ENCODE measurements at places on chromosomes 5 and 9.

GRCh38 chr9:5492965-5493678 lies 17.2 kb upstream of the PDCD1LG2 start:
- no peak for DNase-seq

DNA sequence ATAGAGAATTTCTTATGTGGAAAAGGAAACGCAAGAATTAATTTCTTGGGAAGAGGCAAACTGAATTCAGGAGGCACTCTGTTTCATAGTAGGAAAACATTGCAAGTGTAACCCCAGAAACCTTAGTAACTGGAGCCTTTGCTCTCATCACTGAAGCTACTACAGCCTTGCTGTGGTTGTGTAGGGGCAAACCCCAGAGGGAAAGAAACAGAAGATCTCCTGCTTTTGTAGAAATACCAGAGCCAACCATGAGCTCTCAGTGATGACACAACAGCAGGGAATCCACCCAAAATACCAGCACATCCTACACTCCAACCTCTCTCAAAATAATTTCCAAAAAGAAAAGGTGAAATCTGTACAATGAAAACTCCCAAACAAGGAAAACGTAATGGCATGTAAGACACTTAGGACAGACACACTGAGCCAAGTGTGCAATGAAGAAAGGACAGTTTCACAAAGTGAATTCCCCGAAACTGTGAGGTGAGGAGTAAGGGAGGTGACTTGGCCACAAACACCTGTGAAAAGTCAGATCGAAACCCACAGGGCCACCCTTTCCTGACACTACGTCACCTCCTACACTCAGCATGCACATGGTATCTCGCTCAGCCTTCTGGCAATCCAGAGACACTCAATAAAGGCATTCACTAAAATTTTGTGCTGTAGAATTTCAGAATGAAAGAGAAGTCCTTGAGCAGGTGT lies 8.5 kb upstream of the ACSL6 start:
- no peak for DNase-seq

DNA sequence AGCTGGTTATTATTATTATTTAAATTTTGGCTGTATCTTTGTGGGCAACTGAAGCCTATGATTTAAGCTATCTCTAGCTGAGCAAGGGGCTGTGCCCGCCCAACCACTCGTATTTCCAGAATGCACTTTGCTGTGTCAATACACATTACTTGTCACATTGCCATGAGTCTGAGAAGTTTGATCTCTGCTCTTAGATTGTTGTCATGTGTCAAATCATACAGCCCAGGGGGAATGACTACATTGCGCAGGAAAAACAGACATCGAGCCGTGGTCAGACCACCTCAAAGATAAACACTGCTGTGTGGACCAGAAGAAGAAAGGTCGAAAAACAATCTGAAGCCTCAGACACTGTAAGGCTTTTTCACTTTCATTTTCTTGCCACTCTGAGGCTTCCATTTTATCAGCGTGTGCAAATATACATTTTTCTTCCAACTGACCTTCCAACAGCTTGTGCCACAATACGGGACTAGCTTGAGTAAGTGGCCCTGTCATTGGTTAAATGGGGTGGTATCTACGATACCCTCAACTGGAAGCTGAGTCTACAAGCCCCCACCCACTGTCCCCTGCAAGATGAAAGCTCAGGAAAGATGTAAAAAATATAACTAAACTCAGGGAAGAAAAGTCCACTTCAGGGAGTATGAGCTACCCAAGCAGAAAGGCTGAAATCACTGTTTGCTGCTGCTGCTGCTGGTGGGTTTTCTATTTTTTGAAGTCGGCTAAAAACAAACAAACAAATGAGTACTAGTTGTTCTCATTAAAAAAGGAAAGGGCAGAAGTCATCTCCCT lies 603.0 kb downstream of the BNC2 start:
- DNase-seq = peak; percentile 45

DNA sequence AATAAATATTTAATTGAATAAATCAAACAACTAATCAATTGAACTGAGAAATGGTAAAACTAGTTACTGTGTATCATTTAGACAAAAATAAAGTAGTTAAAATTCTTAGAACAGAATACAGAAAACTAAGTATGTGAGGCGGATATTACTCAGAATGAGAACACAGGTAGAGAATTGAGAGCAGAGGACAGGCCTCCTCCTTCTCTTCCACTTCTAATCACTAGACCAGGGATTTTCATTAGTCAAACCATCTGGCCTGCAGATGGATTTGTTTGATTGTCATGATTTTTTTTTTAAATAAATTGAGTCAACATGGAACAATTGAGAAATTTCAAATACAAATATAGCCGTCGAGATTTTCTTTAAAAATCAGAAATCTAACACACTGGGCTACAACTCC lies 198.6 kb upstream of the HMHB1 start:
- DNase-seq = no peak

- no peak for DNase-seq
Observed at GRCh38 chr5:68459093-68459809, 243.7 kb downstream of the PIK3R1 start.

- DNase-seq = peak; percentile 51
Observed at GRCh38 chr5:20248118-20248517, 260.1 kb upstream of the CDH18 start.

DNA sequence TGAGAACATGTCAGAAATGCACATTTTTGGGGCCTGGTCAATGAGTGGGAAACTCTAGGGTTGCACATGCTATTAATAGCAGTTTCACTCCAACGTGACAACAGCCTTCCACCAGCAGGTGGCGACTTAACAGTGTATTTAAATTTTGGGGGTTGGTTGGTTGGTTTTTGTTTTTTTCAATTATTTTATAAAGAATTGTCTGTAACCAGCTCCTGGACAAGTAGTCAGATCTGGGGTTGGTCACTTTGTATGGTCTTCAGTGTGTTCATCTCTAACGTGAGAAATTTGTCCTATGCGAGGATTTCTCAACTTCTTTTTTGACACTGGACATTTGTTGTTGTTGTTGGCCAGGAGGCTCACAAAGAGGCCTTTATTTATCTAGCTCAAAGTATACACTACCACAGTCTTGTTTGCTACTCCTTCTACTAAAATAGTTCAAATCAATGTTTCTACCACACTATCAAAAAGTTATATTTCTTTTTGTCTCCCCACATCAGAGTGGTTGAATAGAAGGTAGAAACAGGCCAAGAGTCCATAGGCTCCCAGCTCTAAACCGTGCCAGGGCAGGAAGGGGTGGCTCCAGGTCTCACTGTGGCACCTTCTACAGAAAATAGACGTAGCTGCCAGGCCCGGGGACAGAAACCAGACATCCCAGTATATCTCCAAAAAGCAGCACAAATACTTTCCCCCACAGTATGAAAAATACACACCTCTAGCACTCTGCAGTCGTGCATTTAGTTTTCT lies 110.4 kb downstream of the TRPM6 start:
- DNase-seq = peak; percentile 45

- DNase-seq = no peak
Observed at GRCh38 chr9:19456426-19456825, 47.6 kb downstream of the ACER2 start.

DNA sequence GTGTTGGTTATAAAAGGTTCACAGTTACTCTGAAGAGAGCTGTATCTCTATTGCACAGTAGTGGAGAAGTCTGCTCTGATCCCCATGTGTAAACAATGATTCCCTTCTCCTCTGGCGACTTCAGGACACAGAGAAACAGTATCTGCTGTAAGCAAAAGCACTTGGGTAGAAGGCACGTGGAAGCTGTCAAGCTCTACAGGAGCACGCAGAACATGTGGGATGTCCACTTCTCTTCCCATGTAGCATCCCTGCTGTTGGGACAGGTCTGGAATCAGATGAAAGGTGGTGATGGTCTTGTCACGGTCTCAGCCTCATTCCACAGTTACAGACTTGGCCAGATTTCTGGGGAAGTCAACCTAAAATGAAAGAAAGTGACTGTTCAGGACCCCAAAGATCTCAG lies 9.4 kb upstream of the MAPK9 start:
- no peak for DNase-seq

DNA sequence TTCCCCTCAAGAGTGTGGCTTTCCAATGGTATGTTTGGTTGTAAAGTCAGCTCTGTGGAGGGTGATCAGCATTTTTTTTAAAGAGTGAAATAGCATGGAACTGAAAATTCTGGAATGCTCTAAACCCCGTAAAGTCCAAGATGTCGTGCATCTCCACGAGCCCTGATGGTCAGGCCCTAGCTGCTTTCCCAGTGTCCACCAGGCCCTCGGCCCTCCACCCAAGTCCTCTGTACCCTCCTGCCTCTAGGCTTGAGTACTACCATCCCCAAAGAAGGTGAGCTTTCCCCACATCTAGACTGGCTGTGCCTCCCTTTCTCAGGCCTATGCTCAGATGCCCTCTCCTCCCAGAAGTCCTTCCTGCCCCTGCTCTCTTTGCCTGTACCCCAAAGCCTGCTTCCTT lies 280.3 kb downstream of the GADD45G start:
- DNase-seq = no peak

DNA sequence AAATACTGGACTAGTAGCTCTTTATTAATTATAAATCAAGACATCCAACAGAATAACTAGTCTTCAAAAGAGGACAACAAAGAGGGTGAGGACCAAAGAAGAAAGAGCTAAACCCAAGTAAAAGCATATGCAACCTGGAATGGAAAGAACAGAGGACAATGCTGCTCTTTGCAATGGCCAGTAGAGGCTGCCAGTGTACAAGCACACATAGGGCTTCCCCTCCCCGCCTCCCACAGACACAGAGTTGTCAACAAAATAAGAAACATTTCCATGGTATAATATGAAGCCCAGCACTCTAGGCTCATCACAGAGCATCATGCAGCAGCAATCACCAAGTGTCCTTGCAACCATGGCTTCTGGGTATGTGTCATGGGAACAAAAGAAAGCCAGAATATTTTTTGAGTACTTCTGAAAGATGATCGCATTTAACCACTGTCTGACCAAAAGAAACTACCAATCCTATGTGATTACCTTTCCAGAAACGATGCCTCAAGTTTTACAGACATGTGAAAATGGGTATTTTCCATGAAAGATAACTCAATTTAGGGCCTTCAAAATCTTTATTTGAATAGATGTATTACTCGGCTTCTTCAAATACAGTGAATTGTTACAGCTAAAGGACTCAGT lies 58.1 kb downstream of the RFX3 start:
- peak; percentile 68 for DNase-seq

DNA sequence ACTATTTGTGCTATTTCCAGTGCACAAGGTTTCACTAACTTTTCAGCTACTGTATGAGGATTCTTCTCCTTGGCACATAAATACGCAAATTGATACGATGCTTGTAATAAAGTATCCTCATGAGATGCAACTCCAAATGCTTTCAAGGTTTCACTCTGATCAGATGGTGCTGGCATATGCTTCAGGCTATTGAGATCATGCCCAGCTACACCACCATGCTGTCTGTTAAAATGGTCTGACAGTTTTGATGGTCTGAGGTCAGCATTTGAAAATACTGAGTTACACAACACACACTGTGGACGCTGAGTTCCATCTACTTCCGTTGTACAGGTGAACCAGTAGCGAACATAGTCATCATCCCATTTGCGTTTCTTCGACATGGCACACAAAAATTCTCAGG lies 4.7 kb downstream of the FAM200C start:
- DNase-seq = no peak

- DNase-seq = peak; percentile 5
Observed at GRCh38 chr9:71223953-71224538, 102.6 kb upstream of the TRPM3 start.

GRCh38 chr9:11374926-11375325 lies 762.1 kb upstream of the PTPRD start:
- no peak for DNase-seq

GRCh38 chr5:74441616-74442015 lies 198.9 kb downstream of the ENC1 start:
- DNase-seq = no peak

DNA sequence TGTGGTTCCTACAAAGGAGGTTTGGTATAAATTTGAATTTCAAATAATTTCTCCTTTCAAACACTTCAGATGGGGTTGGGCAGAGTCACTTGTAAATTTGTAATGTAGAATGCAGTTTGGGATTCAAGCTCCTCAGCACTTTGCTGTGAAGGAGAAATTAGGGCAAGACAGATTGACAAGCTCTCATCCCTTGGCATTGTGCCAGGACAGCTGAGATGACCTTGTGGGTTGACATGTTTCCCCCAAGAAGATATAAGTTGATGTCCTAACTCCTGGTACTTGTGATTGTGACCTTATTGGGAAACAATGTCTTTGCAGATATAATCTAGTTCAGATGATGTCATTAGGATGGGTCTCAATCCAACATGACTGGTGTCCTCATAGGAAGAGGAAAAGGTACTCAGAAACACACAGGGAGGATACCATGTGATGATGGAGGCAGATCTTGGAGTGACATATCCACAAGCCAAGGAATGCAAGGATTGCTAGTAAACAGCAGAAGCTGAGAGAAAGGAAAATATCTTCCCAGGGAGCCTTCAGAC lies 408.3 kb downstream of the MED10 start:
- DNase-seq = no peak

- DNase-seq = no peak
Observed at GRCh38 chr5:58844395-58844794, 261.5 kb downstream of the RAB3C start.

GRCh38 chr5:72486371-72486770 lies 20.8 kb downstream of the ZNF366 start:
- DNase-seq = no peak

DNA sequence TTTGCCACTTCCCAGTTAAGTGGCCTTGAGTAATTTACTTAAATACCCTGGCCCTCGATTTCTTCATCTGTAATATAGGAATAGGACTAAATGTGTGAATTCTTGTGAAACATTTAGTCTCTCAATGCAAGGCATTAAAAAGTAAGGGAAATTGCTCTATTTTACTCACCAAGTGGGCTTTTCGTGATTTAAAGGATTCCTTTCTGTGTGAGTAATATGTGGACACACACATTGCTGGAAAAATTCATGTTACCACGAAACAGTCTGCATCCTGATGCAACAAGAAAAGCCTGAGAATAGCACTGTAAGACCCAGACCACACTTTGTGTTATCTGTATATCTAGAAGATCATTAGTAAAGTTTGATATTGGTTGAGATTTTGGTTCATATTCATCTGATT lies 1243.0 kb upstream of the CDH9 start:
- peak; percentile 43 for DNase-seq

- DNase-seq = peak; percentile 65
Observed at GRCh38 chr9:84315278-84315877, 25.2 kb downstream of the SLC28A3 start.

DNA sequence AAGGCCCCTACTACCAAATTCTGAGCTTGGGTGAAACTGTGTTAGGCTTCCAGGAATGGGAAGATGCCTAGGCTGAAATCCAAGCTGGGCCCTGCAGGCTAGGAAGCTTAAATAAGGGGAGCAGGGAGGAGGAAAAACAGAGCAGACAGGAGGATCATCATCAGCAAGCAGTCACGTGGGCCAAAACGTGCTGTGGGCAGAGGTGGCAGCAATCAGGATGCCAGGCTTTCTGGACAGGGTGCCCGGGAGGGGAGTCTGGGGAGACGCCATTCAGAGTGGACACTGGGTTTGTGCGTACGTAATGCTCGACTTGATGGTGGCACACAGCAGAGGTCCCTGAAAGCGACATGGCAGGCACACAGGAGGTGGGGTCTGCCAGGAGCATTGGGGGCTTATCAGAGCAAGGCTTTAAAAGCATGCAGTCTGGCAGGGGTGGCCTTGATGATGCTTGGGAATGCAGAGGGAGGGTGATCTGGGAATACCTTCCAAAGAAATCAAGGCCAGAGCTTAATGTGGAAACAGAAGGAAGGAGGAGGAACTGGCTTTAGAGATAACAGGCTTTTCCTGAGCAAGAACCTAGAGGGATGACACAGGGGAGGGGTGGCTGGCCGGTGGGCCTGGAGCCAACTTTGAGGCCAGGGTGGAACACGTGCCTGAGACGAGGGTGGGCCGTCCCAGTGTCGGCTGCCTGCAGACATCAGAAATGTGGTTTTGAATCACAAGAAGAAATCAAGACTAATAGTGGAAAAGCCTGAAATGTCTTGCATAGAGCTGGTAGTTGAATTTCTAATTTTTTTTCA lies 212.5 kb downstream of the GADD45G start:
- DNase-seq = peak; percentile 55

- DNase-seq = no peak
Observed at GRCh38 chr5:137847687-137848086, 20.0 kb upstream of the MYOT start.

All from amniotic epithelial cell (primary cell).